ENCODE measurements at places on chromosomes 6 and 20. TPM values are rescaled to one million over a fixed set of nuclear protein-coding genes. Genes with fewer than 3 reads are reported as not detected.

DNA sequence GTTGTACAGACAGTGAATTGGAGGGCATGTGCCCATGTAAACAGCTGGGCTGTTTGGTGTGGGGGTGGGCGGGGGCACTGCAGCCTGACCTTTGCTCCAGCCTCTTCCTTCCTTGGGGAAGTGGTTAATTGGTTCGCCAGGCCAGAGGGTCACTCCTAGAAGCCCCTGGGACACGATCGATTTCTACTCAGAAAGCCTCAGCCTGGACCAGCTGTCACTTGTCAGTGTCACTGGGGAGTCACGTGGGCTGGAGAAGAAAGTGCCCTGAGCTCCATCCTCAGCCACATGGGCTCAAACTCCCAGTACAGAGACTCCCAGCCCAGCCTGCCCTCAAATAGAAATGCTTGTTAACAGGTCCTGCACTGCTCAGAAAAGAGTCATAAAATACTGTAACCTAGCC lies 423.8 kb upstream of the SULF2 start:
- no peak overlapping the region for H3K27ac ChIP-seq
- H3K36me3 ChIP-seq: no peaks in the 10 kb centered on the region
- no peaks in the 10 kb centered on the region for H3K4me1 ChIP-seq
- DNase-seq: no peak
- H3K4me3 ChIP-seq: no peak overlapping the region
- no peaks in the 10 kb centered on the region for H3K27me3 ChIP-seq

DNA sequence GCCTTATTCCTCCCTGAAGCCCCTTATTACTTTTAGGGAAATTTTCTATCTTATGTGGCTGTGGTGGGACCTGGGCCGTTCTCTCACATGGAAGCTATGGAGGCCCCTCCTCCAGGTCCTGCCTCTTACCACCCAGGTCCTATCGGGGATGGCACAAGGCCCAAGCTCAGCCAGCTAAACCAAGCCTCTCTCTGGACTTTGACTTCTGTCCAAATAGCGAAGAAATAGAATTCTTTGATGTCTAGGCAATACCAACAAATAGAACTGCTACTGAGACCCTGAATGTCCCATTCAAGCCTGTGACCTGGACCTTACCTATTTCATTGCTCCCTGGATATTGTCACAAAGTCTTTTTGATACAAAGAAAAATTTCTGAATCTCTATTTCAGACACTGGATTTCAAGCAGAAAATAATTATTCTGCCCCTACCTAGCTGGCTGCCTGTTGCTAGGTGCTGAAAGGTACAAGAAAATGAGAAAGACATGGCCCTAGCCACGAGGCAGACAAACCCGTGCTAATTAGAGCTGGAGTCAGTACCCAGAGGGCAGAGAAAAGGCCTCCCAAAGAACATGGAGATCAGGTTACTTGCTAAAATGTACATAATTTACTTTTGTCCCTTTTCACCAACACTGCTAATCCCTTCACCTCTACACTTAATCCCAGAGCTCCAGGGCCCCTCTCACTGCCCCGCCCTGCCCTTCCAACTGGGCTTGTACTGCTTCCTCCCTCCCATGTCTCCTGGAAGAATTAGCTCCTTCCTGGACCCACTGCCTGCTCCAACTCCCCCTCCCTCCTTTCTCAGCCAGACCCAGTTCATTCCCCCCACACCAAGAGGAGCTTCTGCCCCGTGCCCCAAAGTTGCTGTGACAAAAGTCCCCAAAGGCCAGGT lies 15.5 kb upstream of the NNAT start:
- H3K27ac ChIP-seq: no peak overlapping the region
- H3K27me3 ChIP-seq: no peaks in the 10 kb centered on the region
- H3K4me1 ChIP-seq: no peaks in the 10 kb centered on the region

- H3K4me3 ChIP-seq: no peak overlapping the region
- no peak for DNase-seq
- H3K27me3 ChIP-seq: no peaks in the 10 kb centered on the region
- H3K27ac ChIP-seq: no peak overlapping the region
- no peaks in the 10 kb centered on the region for H3K4me1 ChIP-seq
Observed at GRCh38 chr6:161130541-161130940, 139.0 kb downstream of the MAP3K4 start.

DNA sequence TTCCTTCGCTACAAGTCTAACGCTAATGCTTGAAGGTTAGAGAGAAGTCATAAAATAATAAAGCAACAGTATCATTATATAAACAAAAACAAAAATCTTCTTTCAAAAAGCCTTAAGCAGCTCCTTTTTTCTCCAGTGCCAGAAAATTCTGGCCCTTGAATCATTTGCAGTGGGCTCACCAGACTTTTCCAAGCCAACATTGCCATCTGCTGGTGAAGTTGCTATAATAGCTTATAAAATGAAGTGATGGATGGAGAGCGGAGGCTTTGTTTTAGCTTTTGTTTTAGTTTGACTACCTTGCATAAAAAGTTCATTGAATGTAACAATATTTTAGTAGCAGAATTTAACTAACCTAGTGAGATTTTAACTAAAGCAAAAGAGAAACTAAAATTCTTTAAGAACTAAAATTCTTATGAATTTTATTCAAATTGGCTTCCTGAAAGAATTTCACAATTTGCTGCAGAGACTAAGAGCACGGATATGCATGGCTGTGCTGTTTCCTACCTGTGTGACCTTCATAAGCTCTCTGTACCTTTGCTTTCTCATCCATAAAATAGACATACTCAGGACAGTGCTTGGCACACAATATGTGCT lies 44.8 kb upstream of the SLC2A12 start:
- no peaks in the 10 kb centered on the region for H3K36me3 ChIP-seq
- peak; percentile 34 for DNase-seq
- H3K4me3 ChIP-seq: no peak overlapping the region
- H3K27ac ChIP-seq: no peak overlapping the region
- H3K27me3 ChIP-seq: no peaks in the 10 kb centered on the region

- H3K27ac ChIP-seq: peak overlapping the region; percentile 69
- H3K4me3 ChIP-seq: no peak overlapping the region
- no peaks in the 10 kb centered on the region for H3K27me3 ChIP-seq
- peaks cover 15% of the 10 kb centered on the region for H3K4me1 ChIP-seq
- no peaks in the 10 kb centered on the region for H3K36me3 ChIP-seq
Observed at GRCh38 chr20:13800728-13801134, 15.9 kb downstream of the NDUFAF5 start.

SCUBE3 gene
- not detected for total RNA-seq

DNA sequence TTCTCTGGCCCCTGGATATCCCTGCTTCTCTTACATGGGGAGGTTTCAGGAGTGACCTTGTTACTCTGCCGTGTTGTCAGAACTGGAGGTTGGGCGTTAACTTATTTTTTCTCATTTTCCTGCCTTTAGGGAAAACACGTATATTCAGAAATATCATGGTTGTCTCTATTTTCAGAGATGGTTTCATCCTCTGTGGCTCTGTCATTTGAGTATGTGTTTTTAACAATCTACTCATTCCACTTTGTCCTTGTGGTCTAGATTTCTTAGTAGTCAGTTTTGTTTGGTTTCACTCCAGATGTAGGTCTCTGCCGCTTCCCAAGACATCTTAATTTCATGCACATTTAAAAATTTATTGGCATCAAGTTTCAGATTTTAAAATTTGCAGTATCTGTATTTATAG lies 45.9 kb downstream of the KCNS1 start:
- H3K36me3 ChIP-seq: no peaks in the 10 kb centered on the region
- peaks cover 4% of the 10 kb centered on the region for H3K4me1 ChIP-seq
- H3K27me3 ChIP-seq: no peaks in the 10 kb centered on the region
- DNase-seq: no peak
- no peak overlapping the region for H3K27ac ChIP-seq

LPA gene
- total RNA-seq: not detected

- peak overlapping the region; percentile 60 for H3K27ac ChIP-seq
- H3K27me3 ChIP-seq: no peaks in the 10 kb centered on the region
- H3K36me3 ChIP-seq: no peaks in the 10 kb centered on the region
- H3K4me3 ChIP-seq: no peak overlapping the region
- peaks cover 31% of the 10 kb centered on the region for H3K4me1 ChIP-seq
- no peak for DNase-seq
Observed at GRCh38 chr6:118318648-118319047, 229.4 kb upstream of the PLN start.

- H3K36me3 ChIP-seq: no peaks in the 10 kb centered on the region
- H3K27ac ChIP-seq: no peak overlapping the region
- H3K4me1 ChIP-seq: peaks cover 24% of the 10 kb centered on the region
- H3K27me3 ChIP-seq: no peaks in the 10 kb centered on the region
Observed at GRCh38 chr20:32479012-32479411, 106.1 kb downstream of the NOL4L start.

NOP56 gene
- total RNA-seq: 53.6 TPM

NFKBIL1 gene
- 20.9 TPM for total RNA-seq

- no peaks in the 10 kb centered on the region for H3K36me3 ChIP-seq
- DNase-seq: peak; percentile 33
- no peaks in the 10 kb centered on the region for H3K4me1 ChIP-seq
- no peak overlapping the region for H3K27ac ChIP-seq
- H3K4me3 ChIP-seq: no peak overlapping the region
- no peaks in the 10 kb centered on the region for H3K27me3 ChIP-seq
Observed at GRCh38 chr20:46111028-46111835, 6.9 kb upstream of the CD40 start.

RPS10 gene
- 1,471 TPM for total RNA-seq

DNA sequence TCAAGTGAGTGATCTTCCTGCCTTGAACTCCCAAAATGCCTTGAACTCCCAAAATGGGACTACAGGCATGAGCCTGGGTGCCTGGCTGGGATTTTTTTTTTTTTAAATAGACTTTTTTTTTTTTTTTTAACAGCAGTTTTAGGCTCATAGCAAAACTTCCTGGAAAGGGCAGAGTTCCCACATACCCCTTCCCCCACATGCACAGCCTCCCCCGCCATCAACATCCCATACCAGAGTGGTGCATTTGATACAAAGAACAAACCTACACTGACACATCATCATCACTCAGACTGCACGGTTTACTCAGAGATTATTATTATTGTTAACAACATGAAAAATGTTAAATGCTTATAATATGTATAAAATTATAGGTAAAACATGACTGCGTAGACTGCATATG lies 26.0 kb downstream of the UQCC1 start:
- H3K36me3 ChIP-seq: peaks cover 34% of the 10 kb centered on the region
- H3K27me3 ChIP-seq: no peaks in the 10 kb centered on the region
- no peaks in the 10 kb centered on the region for H3K4me1 ChIP-seq
- DNase-seq: no peak

DNA sequence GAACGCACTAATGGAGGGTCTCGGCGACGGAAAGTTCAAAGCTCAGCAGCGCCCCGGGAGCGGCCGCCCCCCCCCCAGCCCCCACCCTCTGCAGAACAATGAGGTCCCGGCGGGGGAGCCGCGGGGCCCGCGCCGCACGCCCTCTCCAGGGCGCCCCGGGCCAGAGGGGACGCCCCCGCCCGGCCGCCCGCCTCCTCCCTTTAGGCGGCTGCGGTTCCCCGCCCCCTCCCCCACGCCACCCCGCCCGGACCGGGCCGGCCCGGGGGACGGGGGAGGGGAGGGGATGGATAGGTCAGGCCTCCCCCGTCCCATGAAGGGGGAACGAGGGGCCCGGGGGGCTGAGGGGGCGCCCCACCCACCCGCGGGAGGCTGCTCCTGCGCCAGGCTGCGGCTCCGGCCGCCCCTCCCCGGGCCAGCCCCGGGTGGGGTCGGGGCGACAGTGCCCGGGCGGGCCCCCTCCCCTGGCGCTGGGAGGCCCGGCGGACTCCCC lies 1.5 kb downstream of the NOL4L start:
- peaks cover 16% of the 10 kb centered on the region for H3K27me3 ChIP-seq
- H3K36me3 ChIP-seq: no peaks in the 10 kb centered on the region
- DNase-seq: no peak
- no peak overlapping the region for H3K27ac ChIP-seq

MYB gene
- 0.16 TPM for total RNA-seq

ANGPT4 gene
- total RNA-seq: 0.04 TPM

BMP2 gene
- total RNA-seq: 1.6 TPM

TREM2 gene
- total RNA-seq: 0.46 TPM

DNA sequence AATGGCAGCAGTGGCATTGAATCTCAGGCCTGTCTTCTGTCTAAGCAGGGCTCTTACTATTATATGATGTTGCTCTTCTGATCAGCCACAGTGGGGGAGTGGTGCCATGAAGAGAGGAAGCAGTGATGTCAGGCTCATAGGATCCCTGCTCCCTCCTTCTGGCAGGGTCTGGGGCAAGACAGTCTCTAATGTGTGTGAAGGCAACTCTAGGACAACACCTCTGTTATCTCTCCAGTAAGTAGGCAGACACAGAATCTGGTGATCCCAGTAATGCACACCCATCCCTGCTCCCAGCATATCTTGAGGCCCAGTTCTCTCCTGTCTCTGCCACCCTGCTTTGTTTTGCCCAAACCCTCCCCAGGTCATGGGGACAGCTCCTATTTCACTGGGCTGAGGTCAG lies 8.8 kb downstream of the C20orf202 start:
- no peak for DNase-seq
- peaks cover 4% of the 10 kb centered on the region for H3K4me1 ChIP-seq
- no peak overlapping the region for H3K4me3 ChIP-seq
- no peaks in the 10 kb centered on the region for H3K36me3 ChIP-seq
- no peak overlapping the region for H3K27ac ChIP-seq

DEFB123 gene
- not detected for total RNA-seq

DNA sequence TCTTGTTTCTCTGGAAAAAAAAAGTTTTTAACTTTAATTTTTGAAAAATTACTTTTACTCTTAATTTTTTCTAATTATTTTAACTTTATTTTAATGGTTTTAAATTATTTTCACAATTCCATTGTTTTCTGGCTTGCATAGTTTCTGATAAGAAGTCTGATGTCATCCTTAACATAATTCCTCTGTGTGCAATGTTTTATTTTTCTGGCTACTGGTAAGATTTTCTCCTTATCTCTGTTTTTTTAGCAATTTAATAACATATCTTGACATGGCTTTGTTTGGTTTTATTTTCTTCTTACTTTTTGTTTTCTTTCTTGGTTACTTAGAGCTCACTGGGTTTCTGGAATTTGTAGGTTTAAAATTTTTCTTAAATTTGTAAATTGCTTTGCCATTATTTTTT lies 114.8 kb downstream of the TBXT start:
- no peak overlapping the region for H3K27ac ChIP-seq
- DNase-seq: no peak
- no peaks in the 10 kb centered on the region for H3K27me3 ChIP-seq
- H3K4me3 ChIP-seq: no peak overlapping the region
- no peaks in the 10 kb centered on the region for H3K4me1 ChIP-seq

DNA sequence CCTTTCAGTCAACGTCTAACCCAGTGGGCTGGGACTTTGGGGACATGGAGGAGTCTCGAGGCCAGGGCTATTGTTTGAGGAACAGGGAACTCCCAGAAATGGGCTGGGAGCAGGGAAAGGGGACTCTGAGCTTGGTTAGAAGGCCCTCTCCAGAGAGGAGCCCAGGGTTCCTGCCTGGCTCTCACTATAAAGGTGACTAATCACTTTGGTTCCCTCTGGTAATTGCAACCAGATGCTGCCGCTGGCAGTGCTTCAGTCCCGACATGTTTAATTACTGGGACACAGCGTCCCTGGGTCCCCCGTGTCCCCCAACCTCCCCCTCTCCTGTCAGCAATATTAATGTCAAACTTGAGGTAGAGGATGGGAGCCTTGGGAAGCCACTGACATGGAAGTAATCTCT lies 5.0 kb upstream of the GDF5 start:
- H3K4me3 ChIP-seq: no peak overlapping the region
- H3K4me1 ChIP-seq: peaks cover 4% of the 10 kb centered on the region
- no peak for DNase-seq
- H3K27ac ChIP-seq: no peak overlapping the region
- no peaks in the 10 kb centered on the region for H3K36me3 ChIP-seq

GRCh38 chr20:32945710-32946221 lies 58.5 kb downstream of the SUN5 start:
- no peaks in the 10 kb centered on the region for H3K27me3 ChIP-seq
- no peaks in the 10 kb centered on the region for H3K36me3 ChIP-seq
- no peak overlapping the region for H3K4me3 ChIP-seq
- H3K4me1 ChIP-seq: no peaks in the 10 kb centered on the region
- no peak overlapping the region for H3K27ac ChIP-seq
- DNase-seq: no peak

Measured in gastrocnemius medialis (tissue), 4 donors.